ENCODE measurements at places on chromosomes 13 and 19.

DNA sequence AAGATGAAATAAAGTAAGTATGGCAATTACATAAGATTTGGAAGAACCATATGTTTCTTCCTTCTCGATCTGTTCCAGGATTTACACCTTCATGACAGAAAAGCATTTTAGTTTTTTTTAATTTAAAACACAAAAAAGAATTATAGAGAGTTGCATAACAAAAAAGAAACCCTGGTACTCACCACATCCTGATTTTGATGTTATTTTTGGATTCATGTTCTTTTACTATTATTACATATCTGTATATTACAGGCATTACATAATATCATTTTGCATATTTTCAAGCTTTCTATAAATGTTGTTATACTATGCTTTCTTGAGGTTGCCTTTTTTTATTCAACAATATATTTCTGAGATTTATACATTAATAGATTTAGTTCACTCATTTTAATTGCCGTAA is 6.7 kb upstream of the KATNAL1 start:
- no peak for DNase-seq

DNA sequence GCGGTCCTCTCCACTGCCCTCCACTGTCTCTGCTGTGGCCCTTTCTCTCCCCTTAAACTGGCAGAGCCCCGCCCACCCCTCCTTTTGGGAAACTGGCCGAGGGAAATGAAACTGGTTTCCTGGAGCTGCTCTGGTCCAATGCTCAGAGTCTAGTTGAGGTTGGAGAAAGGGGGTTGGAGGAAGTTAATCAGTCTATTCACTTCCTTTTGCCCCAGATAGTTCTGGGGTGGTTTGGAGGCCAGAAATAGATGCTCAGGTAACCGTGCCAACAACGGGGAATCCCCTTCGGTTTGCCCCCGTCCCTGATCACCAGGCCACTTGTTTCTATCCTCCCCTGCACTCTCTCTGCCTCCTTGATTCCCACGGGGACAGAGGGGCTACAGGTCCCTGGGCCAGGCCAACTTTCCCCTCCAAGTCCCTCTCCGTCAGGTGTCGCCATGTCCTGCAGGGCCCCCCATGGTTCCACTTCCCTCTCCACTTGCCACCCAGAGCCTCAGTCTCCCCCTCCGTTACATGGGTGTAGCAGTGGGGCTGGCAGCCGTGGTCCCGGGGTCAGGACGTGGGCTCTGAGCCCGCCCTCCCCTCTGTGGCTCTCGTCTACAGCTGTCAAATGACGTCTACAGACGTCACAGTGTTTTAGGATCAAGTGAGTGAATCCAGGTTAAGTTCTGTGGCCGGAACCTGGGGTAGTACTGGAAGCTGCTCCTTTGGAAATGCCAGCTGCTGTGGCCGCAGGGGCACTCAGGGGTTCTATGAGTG is at the start of gene IL4I1:
IL4I1 (minus strand) TSS at position 25 of the 759 bp plus-strand sequence. CDS start 727 bp downstream, outside the sequence.
- no peak for DNase-seq

GRCh38 chr19:2618611-2619010 is 83.9 kb downstream of the GNG7 start:
- DNase-seq, result no peak

- no peak for DNase-seq
Measured at GRCh38 chr13:112172017-112172416, 105.1 kb downstream of the SOX1 start.

DNA sequence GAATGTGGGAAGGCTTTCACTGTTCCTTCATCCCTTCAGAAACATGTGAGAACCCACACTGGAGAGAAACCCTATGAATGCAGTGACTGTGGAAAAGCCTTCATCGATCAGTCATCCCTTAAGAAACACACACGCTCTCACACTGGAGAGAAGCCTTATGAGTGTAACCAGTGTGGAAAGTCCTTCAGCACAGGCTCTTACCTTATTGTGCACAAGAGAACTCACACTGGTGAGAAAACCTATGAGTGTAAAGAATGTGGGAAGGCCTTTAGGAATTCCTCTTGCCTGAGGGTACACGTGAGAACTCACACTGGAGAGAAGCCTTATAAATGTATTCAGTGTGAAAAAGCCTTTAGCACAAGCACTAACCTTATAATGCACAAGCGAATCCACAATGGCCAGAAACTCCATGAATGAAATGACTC is 18.6 kb downstream of the ZNF177 start:
- no peak for DNase-seq

DNA sequence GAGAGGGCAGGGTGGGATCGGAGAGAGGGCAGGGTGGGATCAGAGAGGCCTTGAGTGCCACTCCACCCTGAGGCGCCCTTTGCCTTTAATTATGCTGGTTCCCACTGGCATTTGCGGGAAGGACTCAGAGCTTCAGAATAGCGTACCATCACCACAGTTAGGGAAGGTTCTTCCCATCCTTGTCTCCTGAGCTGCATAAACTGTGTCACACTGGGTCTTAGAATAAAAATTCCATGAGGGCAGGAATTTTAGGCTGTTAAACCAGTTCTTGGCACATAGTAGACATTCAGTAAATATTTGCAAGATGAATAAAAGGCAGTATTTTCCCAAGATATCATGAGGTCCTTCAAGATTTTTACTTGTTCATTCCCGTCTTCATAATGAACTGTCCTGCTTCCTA is 24.4 kb downstream of the PPP2R1A start:
- no peak for DNase-seq

DNA sequence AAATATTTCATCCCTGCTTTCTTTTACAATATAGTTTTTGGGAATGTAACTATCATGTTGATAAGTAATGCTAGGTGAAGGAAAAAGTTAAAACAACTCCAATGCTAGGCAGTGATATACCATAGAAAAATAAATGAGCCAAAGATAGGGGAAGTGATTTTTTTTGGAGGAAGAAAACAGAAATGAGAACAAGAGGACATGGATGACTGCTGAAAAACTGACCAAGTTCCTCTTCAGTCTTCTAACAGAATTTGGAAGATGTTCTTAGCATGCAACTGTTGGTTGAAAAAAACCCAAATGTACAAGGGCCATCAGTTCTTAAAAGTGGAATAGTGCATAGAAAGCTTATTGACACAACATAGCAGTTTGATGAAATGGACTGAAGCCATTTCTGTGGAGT is 262.5 kb upstream of the STARD13 start:
- no peak for DNase-seq

- DNase-seq, result no peak
Measured at GRCh38 chr19:58305932-58306323, 751 bp downstream of the ERVK3-1 start.

DNA sequence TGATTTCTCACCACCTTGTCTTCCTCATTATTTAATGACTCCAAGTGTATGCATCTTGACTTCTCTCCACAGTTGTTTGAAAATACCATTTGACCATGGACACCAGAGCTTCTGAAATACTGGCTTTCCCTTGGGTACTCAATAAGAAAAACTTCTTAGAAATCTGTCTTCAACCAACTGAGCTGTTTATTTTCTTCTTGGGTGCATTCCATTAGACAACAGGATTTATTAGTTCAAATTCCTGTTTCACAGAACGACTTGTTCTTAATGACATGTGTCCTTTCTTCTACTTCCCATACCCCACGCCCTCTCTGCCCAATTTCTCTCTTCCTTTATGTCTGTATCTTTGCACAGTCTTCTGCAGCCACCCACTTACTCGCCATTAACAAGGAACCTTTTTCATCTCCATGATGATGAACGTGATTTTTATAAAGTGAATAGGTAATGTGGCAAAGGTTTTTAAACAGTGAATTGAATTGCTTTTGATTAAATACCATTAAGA is 11.3 kb upstream of the ITM2B start:
- no peak for DNase-seq

DNA sequence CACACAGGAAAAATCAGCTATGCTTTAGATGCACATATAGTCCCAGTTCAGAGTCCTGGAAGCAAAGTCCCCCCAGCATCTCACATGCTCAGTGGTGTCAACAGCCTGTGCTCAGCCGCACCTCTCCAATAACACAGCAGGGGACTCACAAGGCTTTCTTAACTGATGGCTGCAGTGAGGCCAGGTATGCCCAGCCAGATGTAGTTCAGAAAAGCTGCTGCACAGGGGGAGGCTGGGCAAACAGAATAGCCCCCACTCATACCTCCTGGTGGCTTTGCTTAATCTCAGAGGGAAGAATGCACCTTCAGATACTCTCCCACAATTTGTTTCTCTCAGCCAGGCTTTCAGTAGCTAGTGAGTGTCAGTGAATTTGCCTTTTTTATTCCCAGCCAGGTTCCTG is 33.4 kb downstream of the FAM124A start:
- no peak for DNase-seq

- no peak for DNase-seq
Measured at GRCh38 chr13:20192836-20193161, at the start of gene GJB2. GJB2 (minus strand) TSS chr13:20192938; CDS start chr13:20189581, 3,357 bp downstream.

DNA sequence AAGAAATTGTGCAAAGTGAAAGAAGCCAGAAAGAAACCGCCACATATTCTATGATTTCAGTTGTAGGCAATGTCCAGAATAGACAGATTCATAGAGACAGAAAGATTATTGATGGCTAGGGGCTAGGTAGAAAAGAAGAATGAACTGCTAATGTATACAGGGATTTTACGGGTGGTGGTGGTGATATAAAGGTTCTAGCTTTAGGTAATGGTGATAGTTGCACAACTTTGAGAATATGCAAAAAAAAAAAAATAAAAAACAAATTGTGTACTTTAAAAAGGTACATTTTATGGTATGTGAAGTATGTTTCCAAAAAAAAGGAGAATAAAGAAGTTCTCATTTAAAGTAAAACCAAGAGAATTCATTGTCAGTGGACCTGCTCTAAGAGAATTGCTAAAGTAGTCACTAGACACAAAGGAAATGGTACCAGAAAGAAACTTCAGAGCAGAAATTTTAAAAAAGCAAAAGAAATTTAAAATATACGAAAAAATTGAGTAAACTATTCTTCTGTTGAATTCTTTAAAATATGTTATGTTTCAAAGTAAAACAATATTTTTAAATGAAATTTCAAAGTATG is 680.1 kb downstream of the UQCRFS1 start:
- DNase-seq, result no peak

DNA sequence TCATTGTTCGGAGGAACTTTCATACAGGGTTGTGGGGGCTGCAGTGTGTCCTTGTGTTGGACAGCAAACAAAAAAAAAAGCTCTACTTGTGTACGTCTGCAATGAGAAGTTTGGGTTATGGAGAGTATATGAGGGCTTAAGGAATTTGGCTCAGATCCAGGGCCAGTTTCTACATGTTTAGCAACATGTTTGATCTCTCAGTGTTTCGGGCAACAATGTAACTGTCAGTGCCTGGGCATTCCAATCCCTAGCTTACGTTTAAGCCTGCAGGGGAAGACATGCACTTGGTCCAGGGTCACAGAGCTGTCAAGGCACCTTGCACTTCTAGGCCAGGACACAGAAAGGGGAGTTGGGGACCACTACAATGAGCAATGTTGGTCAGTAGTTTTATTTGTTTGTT is 13.9 kb downstream of the ZNF543 start:
- DNase-seq, result no peak

DNA sequence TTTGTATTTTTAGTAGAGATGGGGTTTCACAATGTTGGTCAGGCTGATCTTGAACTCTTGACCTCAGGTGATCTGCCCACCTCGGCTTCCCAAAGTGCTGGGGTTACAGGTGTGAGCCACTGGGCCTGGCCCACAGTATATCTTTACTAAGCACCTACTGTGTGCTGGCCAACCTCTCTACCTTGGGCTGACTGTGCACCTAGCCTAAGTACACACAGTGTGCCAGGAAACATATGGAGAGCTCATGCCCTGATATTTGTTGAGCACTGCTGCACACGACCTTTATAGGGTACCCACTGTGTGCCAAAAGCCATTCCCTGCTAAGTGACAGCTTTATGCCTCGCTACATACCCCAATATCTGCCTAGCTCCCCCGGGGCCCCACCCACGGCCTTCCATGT is 6.3 kb upstream of the ARHGAP45 start:
- DNase-seq, result no peak

- no peak for DNase-seq
Measured at GRCh38 chr19:4691373-4691772, 21.2 kb upstream of the MYDGF start.

Measured in NCI-H1694 (cell line).